ENCODE measurements at places on chromosomes 6 and 20.
A peak's percentile ranks its signal among the peaks of the same experiment; 100 is the strongest.

GRCh38 chr20:33065785-33066184 is 12.1 kb downstream of the BPIFB3 start:
- DNase-seq, result no peak

DNA sequence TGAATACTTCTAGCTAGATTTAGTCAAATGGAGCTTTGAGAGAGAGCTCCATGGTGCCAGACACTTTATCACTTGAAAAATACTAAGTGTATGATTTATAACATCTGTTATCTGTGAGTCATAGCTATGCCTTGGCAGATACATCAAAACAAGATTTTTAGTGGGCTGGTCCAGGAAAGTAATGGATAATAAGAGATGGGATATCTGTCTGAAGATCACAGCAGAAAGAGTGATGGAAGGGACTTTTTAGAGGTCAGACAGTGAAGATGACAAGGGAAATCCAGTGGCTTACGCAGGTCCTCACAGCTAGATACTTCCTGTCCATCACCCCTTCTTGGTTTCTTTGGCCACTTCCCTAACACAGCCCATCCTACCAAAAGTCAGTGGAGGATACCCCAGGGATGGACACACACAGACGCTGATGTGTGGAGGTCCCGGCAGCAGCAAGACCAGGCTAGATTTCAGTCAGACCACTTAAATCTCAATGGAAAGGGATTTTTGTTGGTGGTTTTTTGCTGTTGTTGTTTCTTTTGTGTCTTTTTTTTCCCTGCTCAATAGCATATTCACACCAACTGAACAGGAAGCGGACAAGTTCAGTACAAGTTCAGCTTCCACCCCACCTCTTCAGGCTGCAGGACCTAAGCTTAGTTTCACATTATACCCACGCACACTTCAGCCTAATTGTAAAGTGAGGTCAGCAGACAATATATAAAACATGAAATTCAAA is 209.3 kb downstream of the ALDH8A1 start:
- no peak for DNase-seq

- no peak for DNase-seq
These were observed 92.3 kb downstream of the FIG4 start for GRCh38 chr6:109783250-109783986.

DNA sequence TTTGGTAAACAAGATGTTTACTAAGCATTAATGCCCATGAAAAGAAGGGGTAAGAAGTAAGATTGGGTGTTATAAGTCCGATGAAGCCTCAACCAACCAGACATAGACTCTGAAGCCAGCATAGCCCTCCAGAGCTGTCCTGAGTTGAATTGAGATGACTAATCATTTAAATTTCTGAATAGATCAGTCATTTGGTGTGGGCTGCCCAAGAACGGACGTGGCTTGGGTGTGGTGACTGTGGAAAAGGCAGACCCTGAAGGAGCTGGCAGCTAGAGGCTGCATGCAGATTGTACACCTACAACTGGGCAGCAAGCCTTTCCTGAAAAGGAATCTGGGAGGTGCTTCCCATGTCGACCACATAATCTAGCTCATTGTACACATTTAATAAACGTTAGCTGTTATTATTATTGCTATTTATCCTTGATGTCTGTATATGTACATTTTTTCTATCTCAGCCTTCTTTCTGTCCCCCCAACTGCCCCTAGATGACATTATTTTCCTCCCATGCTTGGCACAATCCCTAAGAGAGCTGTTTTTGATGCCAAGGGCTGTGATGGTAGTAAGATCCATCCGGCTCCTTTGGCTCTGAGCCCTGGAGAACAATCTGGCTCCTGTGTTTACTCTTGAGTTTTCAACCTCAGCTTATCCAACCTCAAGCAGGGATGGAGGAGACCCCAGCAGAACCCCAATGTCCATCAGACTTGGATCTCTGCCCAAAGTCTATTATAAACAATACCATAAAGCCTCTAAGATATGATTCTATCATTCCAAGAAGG is 57.6 kb upstream of the JAG1 start:
- no peak for DNase-seq

DNA sequence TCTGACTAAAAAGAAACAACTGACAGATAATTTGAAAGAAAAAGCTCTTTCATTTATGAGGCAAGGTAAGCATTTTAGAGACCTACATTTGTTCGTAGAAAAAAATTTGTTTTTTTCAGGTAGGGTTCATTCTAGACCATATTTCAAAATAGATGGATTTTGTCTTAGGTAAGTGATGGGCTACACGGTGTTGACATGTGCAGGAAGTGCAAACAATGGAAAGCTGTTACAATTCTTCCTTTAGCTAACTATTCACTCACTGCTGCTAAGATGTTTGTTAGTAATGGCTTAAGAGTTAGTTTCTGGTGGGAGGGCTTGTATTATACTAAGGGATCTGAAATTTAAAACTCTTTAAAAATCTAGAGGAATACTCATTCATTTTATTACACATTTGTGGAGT is 96.7 kb downstream of the CD109 start:
- DNase-seq, result no peak

- DNase-seq, result no peak
These were observed 20.1 kb upstream of the HELZ2 start for GRCh38 chr20:63594043-63594561.

GRCh38 chr20:2051946-2052345 is 49.7 kb upstream of the STK35 start:
- DNase-seq, result no peak

- no peak for DNase-seq
These were observed 22.9 kb downstream of the GGT7 start for GRCh38 chr20:34849778-34850177.

GRCh38 chr20:16661756-16662155 is 68.1 kb upstream of the SNRPB2 start:
- no peak for DNase-seq

DNA sequence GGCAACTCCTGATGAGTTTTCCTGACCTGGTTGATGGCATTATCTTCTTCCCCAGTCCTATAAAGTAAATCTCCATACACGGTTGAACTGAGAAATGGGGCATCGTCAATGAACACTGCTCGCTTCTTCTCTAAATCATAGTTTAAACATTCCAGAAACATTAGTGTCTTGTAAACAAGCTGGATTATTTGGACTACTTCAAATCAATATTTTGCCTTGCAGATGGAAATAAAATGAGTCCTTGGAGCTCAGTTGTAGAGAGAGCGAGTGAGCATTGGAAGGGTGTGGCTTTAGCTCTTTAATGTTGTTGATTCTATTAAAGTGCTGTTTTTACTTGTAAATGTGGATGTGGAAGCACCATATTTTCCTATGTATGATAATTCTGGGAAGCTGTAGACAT is 18.4 kb downstream of the C6orf89 start:
- DNase-seq, result no peak

DNA sequence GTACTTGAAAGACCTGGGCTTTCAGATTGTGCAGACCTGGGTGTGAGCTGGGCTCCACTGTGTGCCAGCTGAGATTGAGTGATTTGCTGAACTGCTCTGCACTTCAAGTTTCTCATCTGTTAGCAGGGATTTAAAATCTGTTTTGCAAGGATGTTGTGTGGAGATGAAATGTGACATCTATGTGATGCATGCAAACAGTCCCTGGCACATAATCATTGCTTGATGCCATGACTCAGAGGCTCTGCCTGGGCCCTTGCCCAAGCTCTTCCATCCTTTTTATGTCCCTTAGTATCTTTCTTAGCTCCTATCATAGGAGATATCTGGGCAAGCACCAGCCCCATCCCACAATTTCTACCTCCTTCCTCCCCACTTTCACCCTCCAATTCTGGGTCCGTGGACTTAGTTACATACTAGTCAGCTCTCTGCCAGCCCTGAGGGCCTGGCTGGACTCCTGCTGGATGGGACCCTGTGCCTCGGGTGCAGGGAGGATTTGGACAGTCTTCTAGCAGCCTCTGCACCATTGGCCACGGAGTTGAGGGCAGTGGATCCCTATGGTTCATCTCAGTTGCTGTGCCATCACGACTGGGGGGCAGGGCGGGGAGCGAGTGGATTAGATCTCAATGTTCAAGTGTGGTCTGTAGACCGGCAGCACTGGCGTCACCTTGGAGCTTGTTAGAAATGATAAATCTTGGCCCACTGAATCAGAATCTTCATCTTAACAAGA is 103.6 kb downstream of the MAP3K7 start:
- DNase-seq, result no peak

DNA sequence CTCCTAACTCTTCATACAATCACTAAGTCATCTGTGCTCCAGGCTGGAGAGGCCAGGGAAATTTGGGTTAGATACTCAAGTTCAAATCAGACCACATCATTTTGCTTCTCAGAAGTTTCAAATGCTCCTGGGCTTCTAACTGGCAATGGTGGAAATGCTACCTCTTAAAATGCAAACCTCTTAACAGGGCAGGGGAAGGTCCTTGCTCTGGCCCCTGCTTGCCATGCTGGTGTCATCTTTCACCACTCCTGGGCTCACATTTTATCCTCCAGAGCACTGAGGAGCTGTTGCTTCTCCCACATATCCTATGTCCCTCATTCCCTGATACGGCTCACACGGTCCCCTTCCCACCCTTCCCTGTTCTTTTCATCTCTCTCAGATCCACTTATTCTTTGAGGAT is 41.8 kb upstream of the NT5E start:
- no peak for DNase-seq

GRCh38 chr6:91267246-91267645 is 680.4 kb upstream of the MAP3K7 start:
- no peak for DNase-seq

- no peak for DNase-seq
These were observed 214.4 kb downstream of the RNF144B start for GRCh38 chr6:18601516-18602020.

- no peak for DNase-seq
These were observed 62.4 kb downstream of the GCNT2 start for GRCh38 chr6:10583509-10583901.

DNA sequence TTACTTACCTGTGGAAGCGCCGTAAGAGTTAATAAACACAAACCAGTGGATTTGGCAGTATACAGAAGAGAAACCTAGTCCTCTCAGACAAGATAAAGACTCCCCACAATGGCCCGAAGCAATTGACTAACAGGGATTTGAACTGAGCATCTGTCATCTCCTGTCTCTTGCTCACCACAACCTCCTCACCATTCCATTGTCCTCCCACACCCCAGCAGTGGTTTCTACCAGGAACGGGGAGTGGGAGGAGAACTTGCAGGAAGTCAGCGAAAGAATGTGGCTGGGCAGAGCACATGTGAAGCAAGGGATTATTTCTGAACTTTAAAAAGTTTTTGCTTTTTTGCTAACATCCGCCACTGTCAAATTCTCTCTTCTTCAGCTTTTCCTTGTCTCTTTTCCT is 24.6 kb upstream of the TAAR1 start:
- no peak for DNase-seq

- DNase-seq, result no peak
These were observed 5.0 kb downstream of the SF3B5 start for GRCh38 chr6:144090384-144090783.

DNA sequence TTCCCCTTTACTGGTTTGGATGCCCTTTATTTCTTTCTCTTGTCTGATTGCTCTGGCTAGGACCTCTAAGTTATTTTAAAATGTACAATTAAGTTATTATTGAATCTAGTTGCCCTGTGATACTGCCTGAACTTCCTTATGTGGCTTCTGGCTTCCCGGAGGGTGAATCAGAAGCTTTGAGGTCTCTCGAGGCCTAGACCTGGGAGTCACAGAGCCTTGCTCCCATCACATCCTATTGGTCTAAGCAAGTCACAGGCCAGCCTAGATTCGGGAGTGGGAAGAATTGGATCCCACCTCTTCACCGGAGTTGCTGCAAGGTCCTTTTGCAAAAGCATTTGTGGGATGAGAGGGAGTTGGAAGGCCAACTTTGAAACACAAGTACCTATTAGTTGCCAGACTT is 15.2 kb downstream of the BCAS4 start:
- no peak for DNase-seq

DNA sequence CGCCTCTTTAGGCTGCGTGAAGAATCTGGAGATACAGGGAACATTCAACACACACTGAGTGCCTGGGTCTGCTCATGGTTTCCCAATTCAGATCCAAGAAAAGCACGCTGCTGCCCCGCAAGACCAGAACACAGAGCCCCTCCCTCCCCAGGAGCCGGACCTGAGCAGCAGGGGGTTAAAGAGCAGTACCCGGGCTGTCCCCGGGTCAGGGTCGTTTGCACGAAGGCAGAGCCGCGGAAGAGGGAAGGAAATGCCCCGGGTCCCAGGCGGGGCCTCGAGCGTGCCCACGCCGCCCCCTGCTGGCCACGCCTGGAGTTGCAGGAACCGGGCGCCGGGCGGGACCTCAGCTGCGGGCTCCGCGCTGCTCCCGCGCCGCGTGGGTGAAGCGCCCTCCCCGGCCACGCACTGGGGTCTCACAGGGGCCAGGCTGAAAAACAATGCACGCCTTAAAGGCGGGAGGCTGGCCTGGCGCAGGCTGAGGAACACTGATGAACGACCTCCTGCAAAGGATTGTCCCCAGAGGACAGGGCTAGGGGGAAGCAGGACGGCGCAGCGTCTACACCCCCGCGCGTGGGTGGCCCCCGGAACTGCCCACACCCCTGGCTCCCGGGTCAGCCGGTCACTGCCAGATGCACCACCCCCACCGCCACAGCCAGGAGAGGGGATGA is 48.9 kb downstream of the ANKRD60 start:
- DNase-seq, result peak; percentile 51

DNA sequence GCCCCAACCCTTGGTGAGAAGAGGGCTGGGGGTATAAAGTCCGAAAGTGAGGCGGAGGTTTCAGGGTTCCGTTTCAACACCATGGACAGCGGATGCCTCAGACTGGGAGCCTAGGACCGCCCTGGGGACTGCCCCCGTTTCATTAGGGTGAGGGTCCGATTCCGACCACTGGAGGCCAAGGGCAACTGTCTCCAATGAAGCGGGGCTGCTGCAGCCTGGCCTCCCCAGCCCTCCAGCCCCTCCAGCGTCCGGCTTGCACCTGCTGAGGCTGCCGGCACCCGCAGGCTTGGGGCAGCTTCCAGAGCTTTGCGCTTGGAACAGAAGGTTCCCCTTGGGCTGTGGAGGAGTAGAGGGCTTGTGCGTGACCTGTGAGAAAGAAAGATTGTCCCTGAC is 39.9 kb downstream of the YTHDF1 start:
- no peak for DNase-seq

- no peak for DNase-seq
These were observed 29.1 kb downstream of the MRAP2 start for GRCh38 chr6:84062519-84063154.

DNA sequence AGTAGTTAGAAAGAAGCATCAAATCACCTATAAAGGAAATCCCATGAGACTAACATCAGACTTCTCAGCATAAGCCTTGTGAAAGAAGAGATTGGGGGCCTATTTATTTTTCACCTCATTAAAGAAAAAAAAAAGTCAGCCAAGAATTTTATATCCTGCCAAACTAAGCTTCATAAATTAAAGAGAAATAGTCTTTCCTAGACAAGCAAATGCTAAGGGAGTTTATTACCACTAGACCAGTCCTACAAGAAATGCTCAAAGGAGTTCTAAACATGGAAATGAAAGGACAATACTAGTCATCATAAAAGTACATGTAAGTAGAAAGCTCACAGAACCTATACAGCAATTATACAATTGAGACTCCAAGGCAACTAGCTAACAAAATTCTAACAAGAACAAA is 96.5 kb upstream of the OLIG3 start:
- no peak for DNase-seq

GRCh38 chr20:775679-776135 is 7.4 kb upstream of the SLC52A3 start:
- no peak for DNase-seq

GRCh38 chr6:14339711-14340584 is 222.4 kb downstream of the CD83 start:
- DNase-seq, result no peak

- no peak for DNase-seq
These were observed 34.0 kb upstream of the VSTM2L start for GRCh38 chr20:37868851-37869333.
